ENCODE measurements at places on chromosomes 5 and 9.

GRCh38 chr5:87154191-87154590, 113.5 kb upstream of the RASA1 start:
- DNase-seq: no peak

DNA sequence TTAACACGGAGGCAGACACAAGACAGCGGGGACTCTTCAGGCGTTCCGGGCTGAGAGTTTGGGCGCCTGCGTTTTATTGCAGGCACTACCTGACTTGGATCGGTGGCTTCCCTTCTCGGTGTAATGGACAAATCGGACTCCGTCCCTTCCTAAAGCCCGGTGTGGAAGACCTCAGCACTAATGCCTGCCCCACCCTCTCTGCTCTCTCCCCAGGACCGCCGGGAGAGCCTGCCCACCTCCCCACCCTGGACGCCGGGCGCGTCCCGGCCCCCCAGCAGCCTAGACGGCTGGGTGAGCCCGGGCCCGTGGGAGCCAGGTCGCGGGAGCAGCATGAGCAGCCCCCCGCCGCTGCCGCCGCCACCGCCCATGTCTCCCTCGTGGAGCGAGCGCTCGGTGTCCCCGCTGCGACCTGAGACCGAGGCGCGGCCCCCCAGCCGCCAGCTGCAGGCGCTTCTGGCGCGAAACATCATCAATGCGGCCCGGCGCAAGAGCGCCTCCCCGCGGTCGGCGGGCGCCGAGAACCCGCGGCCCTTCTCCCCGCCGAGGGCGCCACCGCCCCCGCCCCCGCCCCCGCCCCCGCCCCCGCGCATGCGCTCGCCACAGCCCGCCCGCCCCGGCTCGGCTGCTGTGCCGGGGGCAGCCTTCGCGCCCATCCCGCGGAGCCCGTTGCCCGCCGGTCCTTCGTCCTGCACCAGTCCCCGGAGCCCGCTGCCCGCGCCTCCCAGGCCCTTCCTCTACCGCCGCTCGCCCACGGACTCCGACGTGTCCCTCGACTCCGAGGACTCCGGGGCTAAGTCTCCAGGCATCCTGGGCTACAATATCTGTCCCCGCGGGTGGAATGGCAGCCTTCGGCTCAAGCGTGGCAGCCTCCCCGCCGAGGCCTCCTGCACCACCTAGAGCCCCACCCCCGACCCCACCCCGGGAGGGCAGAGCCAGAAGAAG, 4.6 kb upstream of the MYOZ3 start:
- DNase-seq: peak; percentile 38

- no peak for DNase-seq
Observed at GRCh38 chr5:38290028-38290653, 31.8 kb downstream of the EGFLAM start.

DNA sequence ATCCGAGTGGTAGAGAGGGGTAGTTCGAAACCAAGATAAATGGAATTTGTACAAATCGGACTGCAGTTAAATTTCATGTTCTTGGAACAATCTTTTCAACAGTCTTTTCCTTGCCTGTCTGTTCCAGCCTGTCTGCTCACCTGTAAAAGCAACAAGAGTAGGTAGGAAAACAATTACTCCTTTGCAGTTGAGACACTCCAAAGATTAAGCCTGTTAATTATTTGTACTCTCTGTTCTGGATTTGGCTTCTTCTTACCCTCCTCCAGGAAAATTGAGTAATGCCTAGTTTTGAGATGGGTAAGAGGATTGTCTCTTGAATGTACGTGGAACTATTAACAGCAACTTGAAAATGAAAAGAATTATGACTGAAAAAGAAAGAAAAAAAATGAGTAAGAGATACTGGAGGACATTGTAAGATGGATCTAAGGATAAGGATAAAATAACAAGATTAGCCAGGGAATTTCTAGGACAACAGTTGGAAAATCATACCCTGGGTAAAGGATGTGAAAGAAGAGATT, 24.3 kb downstream of the SPAAR start:
- DNase-seq: no peak

GRCh38 chr9:129068110-129068509, 12.8 kb upstream of the DOLPP1 start:
- DNase-seq: no peak

GRCh38 chr9:33388110-33388994, 14.0 kb downstream of the AQP7 start:
- no peak for DNase-seq

- DNase-seq: no peak
Observed at GRCh38 chr9:114883709-114884108, 46.7 kb downstream of the TNFSF8 start.

GRCh38 chr5:82349652-82350051, 71.5 kb upstream of the RPS23 start:
- peak; percentile 4 for DNase-seq

DNA sequence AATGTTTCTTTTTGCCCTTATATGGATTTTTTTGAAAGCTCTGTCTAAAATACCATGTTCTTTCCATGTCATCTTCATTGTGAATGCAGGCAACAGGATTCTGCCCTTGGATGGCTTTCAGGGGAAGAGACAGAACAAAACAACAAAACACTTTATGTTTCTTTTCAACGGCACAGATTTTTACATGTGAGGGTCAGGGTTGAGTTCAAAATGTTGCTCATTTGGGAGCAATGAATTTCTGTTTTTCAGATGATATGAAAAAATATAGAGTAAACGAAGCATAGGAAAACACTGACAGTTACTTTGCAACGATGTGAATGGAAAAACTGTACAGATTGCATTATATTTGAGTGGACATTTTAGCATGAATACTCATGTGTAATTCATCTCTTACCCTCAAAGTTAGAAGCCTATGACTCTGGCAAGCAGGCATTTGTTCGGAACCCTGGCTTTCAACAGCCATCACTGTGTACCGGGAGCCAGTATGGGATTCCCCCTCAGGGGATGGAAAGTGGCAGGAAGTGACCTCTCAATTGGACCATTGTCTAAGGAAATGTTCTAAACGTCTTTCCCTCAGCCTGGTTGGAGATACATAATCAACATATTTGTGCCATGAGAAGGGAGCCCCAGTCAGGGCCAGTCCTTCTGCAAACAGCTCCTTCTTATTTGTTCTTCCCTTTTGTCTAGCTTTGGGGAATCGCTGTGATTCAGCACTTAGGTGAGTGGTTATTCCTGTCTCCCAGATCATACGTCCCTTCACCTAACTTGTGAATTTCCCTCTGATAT, 153.9 kb upstream of the MEF2C start:
- no peak for DNase-seq

DNA sequence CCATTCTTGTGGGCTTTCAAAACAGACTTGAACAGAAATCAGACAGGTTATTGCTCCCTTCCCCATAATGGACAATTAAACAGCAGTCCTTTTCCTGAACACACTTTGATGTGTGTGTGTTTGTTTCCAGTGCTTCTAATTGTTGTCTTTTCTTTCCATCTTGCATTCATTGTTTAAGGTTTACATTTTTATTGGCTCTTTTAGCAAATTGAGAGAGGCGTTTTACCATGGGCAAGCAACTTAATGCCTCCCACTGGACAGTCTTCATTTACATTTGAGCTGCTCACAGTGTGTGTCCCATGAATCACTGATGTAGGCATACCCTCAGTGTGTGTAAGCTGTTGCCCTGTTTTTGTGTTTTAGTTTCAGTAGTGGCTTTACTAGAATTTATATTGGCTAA, 25.0 kb downstream of the WDR36 start:
- DNase-seq: no peak

DNA sequence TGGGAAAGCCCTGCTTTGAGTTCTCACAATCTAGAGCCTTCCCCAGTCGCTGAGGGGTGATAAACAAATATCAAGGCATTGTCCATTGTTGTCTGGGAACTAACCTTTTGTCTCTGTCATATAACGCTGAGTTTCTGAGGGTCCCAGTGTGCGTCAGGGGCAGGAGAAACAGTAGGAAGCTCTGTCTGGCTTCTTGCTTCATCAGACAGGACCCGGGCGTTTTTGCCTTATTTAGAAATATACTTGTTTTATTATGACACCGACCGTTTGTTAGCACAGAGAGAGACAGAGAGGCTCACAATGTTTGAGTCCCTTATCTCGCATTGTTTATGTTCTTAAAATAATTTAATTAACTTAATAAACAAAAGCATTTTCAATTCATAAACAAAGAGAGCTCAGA, 204.9 kb upstream of the GAS1 start:
- no peak for DNase-seq

GRCh38 chr5:68628082-68628814, 412.7 kb downstream of the PIK3R1 start:
- DNase-seq: no peak
